Endothelial cell (in vitro differentiated cells): ENCODE measurements at places on chromosomes 5 and 9. TPM values are rescaled to one million over a fixed set of nuclear protein-coding genes. Genes with fewer than 3 reads are reported as not detected.

SVEP1 gene
- total RNA-seq, result 0.08 TPM

UTP15 gene
- total RNA-seq, result 17.2 TPM

NME5 gene
- 0.82 TPM for total RNA-seq

MAMDC2 gene
- 0.10 TPM for total RNA-seq

SCGB3A1 gene
- total RNA-seq, result 5.4 TPM

ANXA2R gene
- 1.1 TPM for total RNA-seq

TNFAIP8 gene
- 7.9 TPM for total RNA-seq

CLPTM1L gene
- total RNA-seq, result 86.6 TPM

IL6ST gene
- total RNA-seq, result 69.7 TPM

RABEPK gene
- total RNA-seq, result 8.5 TPM

AMBP gene
- total RNA-seq, result not detected

OTP gene
- total RNA-seq, result not detected

STC2 gene
- 3.6 TPM for total RNA-seq

GADD45G gene
- total RNA-seq, result 6.2 TPM

DNA sequence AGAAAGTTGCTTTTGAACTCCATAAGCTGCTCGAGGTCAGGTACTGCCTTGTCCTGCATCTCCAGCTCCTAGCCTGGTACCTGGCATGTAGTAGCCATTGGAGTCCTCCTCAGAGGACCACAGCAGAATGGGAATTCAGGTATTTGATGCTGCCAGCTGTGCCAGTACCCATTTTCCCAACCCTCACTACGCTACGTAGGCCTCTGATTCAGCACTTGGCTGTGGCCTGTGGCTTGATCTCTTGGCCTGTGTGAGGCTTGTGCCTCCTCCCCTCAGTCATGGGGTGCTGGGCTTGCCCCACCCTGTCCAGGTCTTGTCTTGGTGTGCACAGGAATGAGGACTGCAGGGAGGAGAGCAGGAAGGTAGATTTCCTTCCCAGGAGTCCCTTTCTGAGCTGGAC lies 11.8 kb downstream of the OTULIN start:
- peaks cover 43% of the 10 kb centered on the region for H3K4me1 ChIP-seq
- H3K27ac ChIP-seq, result peak overlapping the region; percentile 80
- H3K36me3 ChIP-seq, result peaks cover 13% of the 10 kb centered on the region
- no peaks in the 10 kb centered on the region for H3K27me3 ChIP-seq
- H3K4me3 ChIP-seq, result no peak overlapping the region

GRCh38 chr5:32520972-32521371 lies 64.4 kb upstream of the SUB1 start:
- H3K4me3 ChIP-seq, result no peak overlapping the region
- H3K27me3 ChIP-seq, result no peaks in the 10 kb centered on the region
- no peak overlapping the region for H3K27ac ChIP-seq
- DNase-seq, result no peak

GRCh38 chr5:73780302-73781080 lies 154.5 kb downstream of the ARHGEF28 start:
- peaks cover 6% of the 10 kb centered on the region for H3K4me1 ChIP-seq
- H3K27me3 ChIP-seq, result peaks cover 4% of the 10 kb centered on the region
- no peak for DNase-seq
- H3K4me3 ChIP-seq, result no peak overlapping the region
- H3K27ac ChIP-seq, result no peak overlapping the region
- H3K36me3 ChIP-seq, result no peaks in the 10 kb centered on the region

GRCh38 chr5:175718401-175719108 lies 60.7 kb downstream of the HRH2 start:
- H3K36me3 ChIP-seq, result no peaks in the 10 kb centered on the region
- H3K4me3 ChIP-seq, result no peak overlapping the region
- peak; percentile 59 for DNase-seq
- no peak overlapping the region for H3K27ac ChIP-seq
- peaks cover 3% of the 10 kb centered on the region for H3K27me3 ChIP-seq

- no peaks in the 10 kb centered on the region for H3K36me3 ChIP-seq
- no peak for DNase-seq
- H3K4me1 ChIP-seq, result peaks cover 12% of the 10 kb centered on the region
- no peak overlapping the region for H3K4me3 ChIP-seq
Measured at GRCh38 chr9:119588874-119589744, 219.9 kb upstream of the BRINP1 start.

GRCh38 chr9:134251296-134252069 lies 74.8 kb upstream of the RXRA start:
- H3K27ac ChIP-seq, result no peak overlapping the region
- H3K4me3 ChIP-seq, result no peak overlapping the region
- no peak for DNase-seq
- peaks cover 6% of the 10 kb centered on the region for H3K36me3 ChIP-seq
- H3K4me1 ChIP-seq, result no peaks in the 10 kb centered on the region

- H3K27me3 ChIP-seq, result peaks cover 22% of the 10 kb centered on the region
- DNase-seq, result no peak
- H3K36me3 ChIP-seq, result no peaks in the 10 kb centered on the region
- H3K4me1 ChIP-seq, result peaks cover 13% of the 10 kb centered on the region
- H3K4me3 ChIP-seq, result peak overlapping the region; percentile 77
- no peak overlapping the region for H3K27ac ChIP-seq
Measured at GRCh38 chr5:174735498-174736330, 11.3 kb downstream of the MSX2 start.

DNA sequence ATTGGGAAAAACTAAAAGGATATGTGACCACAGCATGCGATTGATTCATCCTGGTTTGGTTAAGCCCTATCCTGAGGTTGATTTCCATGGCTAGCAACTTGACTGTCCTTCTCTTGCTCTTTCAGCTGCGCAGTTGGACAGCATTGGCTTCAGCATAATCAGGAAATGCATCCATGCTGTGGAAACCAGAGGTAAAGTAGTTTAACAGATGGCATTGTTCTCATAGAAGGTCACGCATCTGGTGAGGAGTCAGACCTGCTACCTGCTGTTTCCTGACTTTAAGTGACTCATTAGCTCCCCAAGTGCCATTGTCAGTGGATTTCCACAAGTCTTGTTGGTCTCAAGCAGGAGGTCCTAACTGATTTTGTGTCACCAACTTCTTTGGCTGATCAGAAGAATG lies 266.9 kb downstream of the ARHGAP26 start:
- H3K27me3 ChIP-seq, result peaks cover 2% of the 10 kb centered on the region
- peaks cover 15% of the 10 kb centered on the region for H3K36me3 ChIP-seq
- H3K27ac ChIP-seq, result peak overlapping the region; percentile 79
- no peak overlapping the region for H3K4me3 ChIP-seq
- DNase-seq, result peak; percentile 20
- H3K4me1 ChIP-seq, result peaks cover 19% of the 10 kb centered on the region

DNA sequence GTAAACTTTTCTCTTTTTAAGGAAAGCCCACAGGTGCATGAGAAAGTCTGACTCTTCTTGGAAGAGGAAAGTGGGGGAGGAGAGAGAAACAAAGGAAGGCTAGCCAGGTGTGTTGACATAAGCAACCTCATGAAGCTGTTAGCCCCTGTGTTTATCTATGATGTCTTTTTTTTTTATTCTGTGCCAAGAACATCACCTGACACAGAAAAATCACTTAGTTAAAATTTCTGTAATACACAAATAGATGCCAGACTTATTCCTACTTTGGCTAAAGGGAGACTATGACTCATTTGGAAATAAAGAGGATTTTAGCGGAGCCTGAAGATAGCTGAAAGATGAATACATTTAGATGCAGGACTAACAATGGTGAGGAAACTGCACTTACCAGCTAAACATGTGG lies 58.3 kb downstream of the BAAT start:
- H3K27me3 ChIP-seq, result no peaks in the 10 kb centered on the region
- no peak overlapping the region for H3K27ac ChIP-seq
- H3K4me1 ChIP-seq, result no peaks in the 10 kb centered on the region
- DNase-seq, result no peak
- peaks cover 4% of the 10 kb centered on the region for H3K36me3 ChIP-seq
- H3K4me3 ChIP-seq, result no peak overlapping the region

DNA sequence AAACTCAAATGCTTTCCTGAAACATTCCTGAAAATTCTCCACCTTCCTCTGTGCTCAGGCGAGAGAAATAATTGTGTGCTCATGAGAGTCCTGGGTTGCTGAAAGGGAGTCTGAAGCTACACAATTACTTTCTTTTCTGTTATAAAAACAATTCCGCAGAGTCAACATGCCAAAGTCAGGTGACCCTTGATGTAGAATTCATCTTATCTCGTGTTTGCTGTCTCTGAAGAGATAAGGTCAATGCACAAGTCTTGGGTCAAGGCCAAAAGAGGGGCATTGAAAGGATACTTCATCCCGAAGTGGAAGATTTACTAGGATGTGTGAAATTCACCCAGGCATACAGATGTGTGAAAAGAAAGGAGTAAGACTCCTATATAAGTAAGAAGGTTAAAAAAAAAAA lies 493.5 kb downstream of the SEMA5A start:
- H3K27ac ChIP-seq, result no peak overlapping the region
- H3K36me3 ChIP-seq, result no peaks in the 10 kb centered on the region
- no peaks in the 10 kb centered on the region for H3K4me1 ChIP-seq
- no peak overlapping the region for H3K4me3 ChIP-seq
- no peaks in the 10 kb centered on the region for H3K27me3 ChIP-seq
- no peak for DNase-seq

- H3K4me1 ChIP-seq, result peaks cover 12% of the 10 kb centered on the region
- H3K4me3 ChIP-seq, result no peak overlapping the region
- peaks cover 4% of the 10 kb centered on the region for H3K27me3 ChIP-seq
- H3K27ac ChIP-seq, result no peak overlapping the region
- DNase-seq, result no peak
- H3K36me3 ChIP-seq, result no peaks in the 10 kb centered on the region
Measured at GRCh38 chr5:113181853-113182490, 205.4 kb downstream of the DCP2 start.

DNA sequence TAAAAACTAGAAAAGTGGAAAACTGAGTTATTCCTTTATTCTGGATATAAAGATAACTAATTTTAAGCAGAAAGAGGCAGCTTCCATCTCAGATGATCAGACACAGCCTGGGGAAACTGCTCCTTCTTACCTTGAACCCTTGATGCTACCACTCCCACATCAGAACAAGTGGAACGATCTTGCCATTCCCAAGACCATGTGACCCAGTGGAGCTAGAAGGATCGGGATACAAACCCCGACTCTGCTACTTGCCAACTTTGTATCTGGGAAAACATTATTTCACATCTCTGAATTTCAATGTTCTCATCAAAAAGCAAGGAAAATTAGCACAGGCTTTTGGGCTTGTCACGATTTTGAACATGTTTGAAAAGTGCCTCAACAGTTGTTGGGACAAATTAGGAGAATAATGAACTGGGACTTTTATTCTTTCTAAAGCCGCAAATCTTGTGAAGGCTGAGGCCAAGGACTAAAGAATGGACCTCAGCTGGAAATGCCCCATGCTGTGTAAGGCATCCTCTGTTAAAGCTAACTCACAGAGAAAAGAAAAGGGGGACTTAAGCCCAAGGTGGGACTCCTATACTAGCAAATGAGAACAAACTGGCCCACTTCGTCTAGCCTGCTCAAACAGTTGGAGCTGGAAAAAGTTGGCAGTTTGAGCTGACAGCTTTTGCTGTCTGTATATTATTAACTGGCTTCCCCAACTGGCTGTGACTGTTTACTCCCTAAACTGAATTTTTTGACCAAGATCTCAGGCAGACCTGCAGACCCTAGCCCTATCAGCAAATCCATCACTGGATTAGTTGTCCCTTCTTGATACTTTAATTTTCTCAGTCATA lies 552.3 kb downstream of the EFNA5 start:
- H3K36me3 ChIP-seq, result no peaks in the 10 kb centered on the region

DNA sequence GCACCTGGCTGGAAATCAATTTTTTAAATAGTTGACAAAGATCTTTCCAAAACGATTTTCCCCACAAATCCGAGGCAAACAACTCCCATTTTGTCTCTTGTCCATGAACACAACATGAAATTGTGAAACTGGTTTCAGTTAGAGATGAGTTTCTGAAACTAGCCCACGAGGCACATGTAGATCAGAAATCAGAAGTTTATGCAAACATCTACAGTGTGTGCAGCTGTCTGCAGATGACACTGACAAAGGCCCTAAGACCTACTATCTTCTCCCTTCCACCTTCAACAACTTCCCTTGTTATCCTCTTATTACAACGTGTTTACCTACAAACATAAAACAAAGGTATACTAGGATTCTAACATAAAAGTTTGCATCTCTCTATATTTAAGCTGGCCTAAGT lies 183.3 kb downstream of the DIRAS2 start:
- peaks cover 4% of the 10 kb centered on the region for H3K4me1 ChIP-seq
- no peaks in the 10 kb centered on the region for H3K36me3 ChIP-seq
- H3K27me3 ChIP-seq, result no peaks in the 10 kb centered on the region
- no peak overlapping the region for H3K4me3 ChIP-seq
- DNase-seq, result no peak

- H3K27ac ChIP-seq, result no peak overlapping the region
- no peaks in the 10 kb centered on the region for H3K4me1 ChIP-seq
- DNase-seq, result no peak
- peaks cover 17% of the 10 kb centered on the region for H3K36me3 ChIP-seq
Measured at GRCh38 chr5:103034662-103035392, 85.1 kb downstream of the GIN1 start.

- H3K4me3 ChIP-seq, result no peak overlapping the region
- no peaks in the 10 kb centered on the region for H3K27me3 ChIP-seq
- H3K27ac ChIP-seq, result no peak overlapping the region
- H3K36me3 ChIP-seq, result no peaks in the 10 kb centered on the region
Measured at GRCh38 chr5:6859023-6859422, 145.8 kb downstream of the TENT4A start.

GRCh38 chr5:179182601-179183000 lies 122.4 kb downstream of the ZNF354C start:
- peaks cover 3% of the 10 kb centered on the region for H3K27me3 ChIP-seq
- peaks cover 3% of the 10 kb centered on the region for H3K4me1 ChIP-seq
- H3K4me3 ChIP-seq, result no peak overlapping the region
- no peak overlapping the region for H3K27ac ChIP-seq

GRCh38 chr5:80760680-80761079 lies 105.9 kb upstream of the DHFR start:
- H3K4me1 ChIP-seq, result peaks cover 9% of the 10 kb centered on the region
- no peak overlapping the region for H3K27ac ChIP-seq
- H3K36me3 ChIP-seq, result peaks cover 4% of the 10 kb centered on the region
- no peak overlapping the region for H3K4me3 ChIP-seq

DNA sequence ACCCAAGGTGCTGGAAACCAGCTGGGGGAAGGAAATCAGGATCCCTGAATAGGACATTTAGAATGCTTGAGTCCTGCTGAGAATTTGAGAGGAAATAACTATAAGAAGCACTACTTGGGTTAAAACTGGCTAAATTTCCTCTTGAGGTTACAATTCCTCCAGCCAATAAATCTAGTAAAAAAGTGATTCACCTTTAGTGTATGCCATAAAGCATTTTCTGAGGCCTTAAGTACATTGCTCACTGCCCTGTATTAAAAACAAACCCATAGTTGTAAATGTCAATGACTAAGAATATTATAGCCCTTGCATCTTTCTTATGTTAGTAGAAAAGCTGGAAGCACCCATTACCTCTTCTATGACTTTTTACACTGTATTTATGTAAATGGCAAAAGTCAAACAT lies 634.7 kb upstream of the ARRDC3 start:
- H3K4me1 ChIP-seq, result peaks cover 2% of the 10 kb centered on the region
- no peaks in the 10 kb centered on the region for H3K36me3 ChIP-seq
- no peaks in the 10 kb centered on the region for H3K27me3 ChIP-seq
- no peak overlapping the region for H3K27ac ChIP-seq
- H3K4me3 ChIP-seq, result no peak overlapping the region

- no peaks in the 10 kb centered on the region for H3K36me3 ChIP-seq
- no peak overlapping the region for H3K4me3 ChIP-seq
- no peak overlapping the region for H3K27ac ChIP-seq
Measured at GRCh38 chr5:103512500-103512899, 50.1 kb downstream of the NUDT12 start.

- no peak overlapping the region for H3K4me3 ChIP-seq
- H3K27me3 ChIP-seq, result peaks cover 3% of the 10 kb centered on the region
- no peak for DNase-seq
- peaks cover 23% of the 10 kb centered on the region for H3K4me1 ChIP-seq
- H3K36me3 ChIP-seq, result no peaks in the 10 kb centered on the region
Measured at GRCh38 chr5:54975701-54976100, 9.7 kb downstream of the ESM1 start.

- no peaks in the 10 kb centered on the region for H3K27me3 ChIP-seq
- no peak overlapping the region for H3K4me3 ChIP-seq
- no peak for DNase-seq
Measured at GRCh38 chr9:32253731-32254130, 130.7 kb upstream of the ACO1 start.
